ENCODE measurements at places on chromosomes 11 and 22.

GRCh38 chr11:10236840-10237239 lies 57.2 kb downstream of the SBF2 start:
- DNase-seq, result no peak

- no peak for DNase-seq
Measured at GRCh38 chr11:131683666-131684065, 313.3 kb downstream of the NTM start.

GRCh38 chr11:21268036-21268435 lies 598.6 kb downstream of the NELL1 start:
- DNase-seq, result no peak

GRCh38 chr22:24516301-24516737 lies 21.2 kb downstream of the UPB1 start:
- no peak for DNase-seq

GRCh38 chr11:16034074-16034473 lies 322.3 kb downstream of the SOX6 start:
- no peak for DNase-seq

GRCh38 chr11:46696212-46696558 lies 4.2 kb downstream of the ARHGAP1 start:
- DNase-seq, result no peak

DNA sequence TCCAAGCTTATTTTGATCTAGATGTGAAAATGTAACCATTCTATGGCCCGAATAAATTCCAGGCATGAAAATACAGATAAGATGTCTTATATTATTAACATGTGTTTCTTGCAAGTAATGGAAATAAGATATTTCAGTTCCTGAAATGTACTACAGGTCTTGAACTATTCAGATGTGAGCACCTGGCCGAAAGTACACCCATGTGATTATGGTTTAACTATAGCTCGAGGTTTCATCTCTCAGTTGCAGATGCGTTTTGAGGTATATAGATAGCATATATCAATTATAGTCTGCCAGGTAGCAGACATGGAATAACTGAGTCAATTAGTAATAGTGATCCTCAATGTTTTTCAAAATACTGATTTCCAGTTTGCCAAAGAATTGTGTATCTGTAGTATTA lies 68.3 kb downstream of the DDIAS start:
- no peak for DNase-seq

DNA sequence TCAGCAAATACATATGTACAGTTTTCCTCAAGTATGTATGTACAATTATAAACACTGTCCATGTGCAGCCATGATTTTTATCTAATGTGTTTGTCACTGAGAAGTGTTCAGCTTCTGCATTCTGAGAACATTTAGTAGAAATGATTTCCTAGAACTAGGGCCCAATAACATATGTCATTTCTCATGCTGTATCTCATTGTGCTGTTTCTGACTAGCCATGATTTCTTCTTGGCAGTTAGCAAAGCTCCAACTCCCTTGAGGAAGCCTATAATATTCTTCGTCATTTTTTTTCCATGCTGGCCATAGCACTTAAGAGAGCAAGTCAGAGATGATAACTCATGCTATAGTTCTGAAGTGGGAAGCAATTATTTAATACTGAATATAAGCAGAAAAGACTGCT lies 187.8 kb downstream of the DDX10 start:
- DNase-seq, result no peak

GRCh38 chr11:12380565-12381325 lies 3.4 kb downstream of the PARVA start:
- no peak for DNase-seq

DNA sequence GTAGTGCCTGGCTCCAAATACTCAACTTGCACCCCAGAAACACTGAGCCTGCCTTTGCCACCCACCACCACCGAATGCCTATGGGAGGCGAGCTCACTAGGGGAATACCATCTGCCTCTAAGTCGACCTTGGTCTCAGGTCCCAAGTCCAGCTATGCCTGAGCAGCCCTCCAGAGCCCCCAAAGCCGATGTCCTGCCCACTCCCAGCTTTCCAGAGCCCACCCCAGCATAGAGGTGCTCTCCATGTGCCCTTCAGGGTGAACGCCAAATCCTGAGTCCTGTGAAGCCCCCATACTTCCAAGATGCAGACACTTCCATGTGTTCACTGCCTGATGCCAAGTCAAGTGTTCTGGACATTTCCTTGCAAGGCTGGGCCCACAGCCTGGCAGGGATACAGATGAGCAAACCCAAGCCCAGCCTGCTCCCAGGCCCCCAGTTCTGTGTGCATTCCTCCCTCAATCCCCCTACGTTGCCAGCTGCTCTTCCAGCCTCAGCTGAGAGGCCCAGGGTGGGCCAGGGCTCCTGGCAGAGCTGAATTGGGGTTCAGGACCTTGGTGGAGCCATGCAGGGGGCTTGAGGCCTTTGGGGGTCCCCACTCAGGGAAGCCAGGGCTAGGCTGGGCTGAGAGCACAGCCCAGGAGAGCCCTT lies 2.6 kb upstream of the KMT5B start:
- no peak for DNase-seq

DNA sequence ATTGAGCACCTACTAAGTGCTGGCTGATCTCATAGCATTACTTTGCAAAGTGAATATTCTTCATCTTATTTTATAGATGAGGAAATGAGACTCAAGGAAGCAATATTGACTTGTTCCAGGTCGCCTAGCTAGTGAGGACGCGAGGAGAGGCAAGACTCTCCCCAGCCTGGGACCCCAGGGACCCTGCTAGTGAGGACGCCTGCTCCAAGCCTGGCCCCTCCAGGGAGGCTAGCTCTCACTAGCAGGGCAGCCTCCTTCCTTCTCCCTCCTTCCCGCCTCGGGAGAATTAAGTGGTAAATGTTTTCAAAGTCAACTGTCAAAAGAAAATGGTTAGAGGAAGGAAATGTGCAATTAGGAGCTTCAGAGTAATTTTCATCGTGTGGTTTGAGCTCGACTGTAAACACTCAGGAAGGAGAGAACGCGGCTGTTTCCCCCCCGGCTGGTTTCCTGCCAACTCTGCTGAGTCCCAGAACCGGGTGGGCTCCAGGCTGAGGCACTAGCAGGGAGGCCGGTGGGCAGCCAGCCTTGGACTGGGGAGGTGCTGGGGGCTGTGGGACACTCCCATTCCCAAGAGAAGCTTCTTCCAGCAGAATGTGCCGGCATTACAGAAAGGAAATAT lies 17.9 kb downstream of the MYEOV start:
- DNase-seq, result no peak

DNA sequence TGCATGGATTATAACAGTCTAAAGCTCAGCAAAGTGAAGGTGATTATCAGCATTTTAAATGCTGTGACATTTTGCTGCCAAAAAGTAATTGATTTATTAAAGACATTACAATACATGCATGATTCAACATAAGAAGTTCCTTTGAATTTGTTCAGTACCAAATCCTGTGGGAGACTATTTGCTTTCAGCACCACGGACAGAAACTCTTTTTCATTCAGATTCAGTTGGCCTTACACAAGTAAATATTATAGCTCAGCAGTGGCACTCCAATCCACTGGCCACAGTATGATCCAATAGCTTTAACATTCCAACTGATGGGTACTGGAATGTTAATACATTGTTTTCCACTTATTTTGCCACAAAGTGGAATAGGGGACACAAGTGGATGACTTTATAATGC lies 806.7 kb downstream of the NTM start:
- no peak for DNase-seq

- DNase-seq, result no peak
Measured at GRCh38 chr22:48495751-48496080, 1332.0 kb downstream of the BRD1 start.

- no peak for DNase-seq
Measured at GRCh38 chr22:40055143-40055883, 60.6 kb downstream of the FAM83F start.

DNA sequence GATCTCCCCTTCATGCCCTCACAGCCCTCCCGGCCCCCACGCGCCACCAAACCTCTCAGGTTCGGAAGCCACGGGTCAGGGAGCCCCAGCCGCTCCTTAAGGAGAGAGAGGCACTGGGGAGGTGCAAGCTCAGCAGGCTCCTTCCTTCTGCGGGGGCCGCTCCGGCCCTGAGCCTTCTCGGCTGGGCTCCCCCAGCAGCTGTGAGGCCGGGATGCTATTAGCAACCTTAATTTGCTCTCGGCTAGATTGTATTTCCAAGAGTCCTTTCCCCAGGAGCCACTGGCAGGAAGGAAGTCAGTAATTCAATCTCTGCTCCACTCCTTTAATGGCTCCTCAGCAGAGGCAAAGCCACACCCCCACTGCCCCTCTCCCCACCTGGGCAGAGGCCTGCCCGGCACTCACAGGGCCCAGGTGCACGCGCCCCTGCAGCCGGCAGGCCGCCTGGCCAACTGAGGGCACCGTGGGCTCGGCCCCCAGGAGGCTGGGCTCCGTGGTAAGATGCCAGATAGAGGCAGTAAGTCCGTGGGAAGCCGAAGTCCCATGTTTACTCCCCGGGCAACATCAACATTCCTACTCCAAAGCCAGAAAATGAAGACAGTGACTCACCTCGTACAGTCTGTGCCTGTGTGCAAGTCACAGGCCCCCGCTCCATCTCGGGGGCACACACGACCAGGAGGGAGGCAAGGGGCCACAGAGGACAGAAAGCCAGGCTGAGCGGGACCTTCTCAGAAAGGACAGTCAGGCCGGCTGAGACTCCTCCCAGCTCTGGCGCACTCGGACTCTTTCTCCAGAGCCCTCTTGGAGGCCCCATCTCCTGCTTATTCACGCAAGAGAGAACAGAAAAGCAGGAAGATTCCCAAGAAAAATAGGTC lies 5.2 kb downstream of the IGSF9B start:
- no peak for DNase-seq
